ENCODE measurements at places on chromosomes 3 and 15. TPM values are rescaled to one million over a fixed set of nuclear protein-coding genes. Genes with fewer than 3 reads are reported as not detected.

Gene IL12A
- polyA plus RNA-seq: 2.6 TPM

Gene NDN
- 90.0 TPM for polyA plus RNA-seq

Gene NOP10
- 99.8 TPM for polyA plus RNA-seq

Gene ZNF660
- 27.4 TPM for polyA plus RNA-seq

Gene SLCO2A1
- 76.0 TPM for polyA plus RNA-seq

Gene CADPS
- polyA plus RNA-seq: 2.9 TPM

Gene POPDC2
- polyA plus RNA-seq: 5.5 TPM

Gene MST1R
- polyA plus RNA-seq: 10.0 TPM

Gene CDAN1
- 28.1 TPM for polyA plus RNA-seq

Measured in left lung (tissue), 14 donors.